CD4-positive, alpha-beta T cell treated with Interleukin-6 for 4 hours (primary cell): ENCODE measurements at places on chromosomes 4 and X.

GRCh38 chrX:131067846-131068745 is 9.9 kb downstream of the ARHGAP36 start:
- DNase-seq, result no peak

DNA sequence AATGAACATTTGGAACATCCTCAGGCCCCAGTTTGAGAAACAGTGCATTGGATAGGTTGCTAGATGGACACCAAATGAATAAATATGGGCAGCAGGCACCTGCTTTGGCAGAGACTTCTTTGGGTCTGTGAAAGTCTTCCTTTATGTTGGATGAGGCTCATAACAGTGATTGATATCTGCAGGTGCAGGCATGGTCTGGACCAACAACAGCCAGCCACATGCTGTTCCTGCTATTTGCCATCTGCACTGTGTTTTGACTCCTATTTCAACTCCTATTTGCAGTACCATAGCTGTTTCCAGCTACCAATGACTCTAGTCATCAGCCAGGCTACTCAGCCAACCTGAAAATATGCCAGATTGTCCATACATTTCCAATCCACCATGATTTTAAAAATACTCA is 60.9 kb downstream of the ANAPC4 start:
- no peak for DNase-seq

GRCh38 chr4:152938237-152938947 is 2.3 kb downstream of the FHDC1 start:
- no peak for DNase-seq

- DNase-seq, result no peak
Measured at GRCh38 chrX:118062817-118063615, 53.6 kb downstream of the KLHL13 start.

- DNase-seq, result no peak
Measured at GRCh38 chrX:111259559-111259958, 10.7 kb downstream of the CAPN6 start.

DNA sequence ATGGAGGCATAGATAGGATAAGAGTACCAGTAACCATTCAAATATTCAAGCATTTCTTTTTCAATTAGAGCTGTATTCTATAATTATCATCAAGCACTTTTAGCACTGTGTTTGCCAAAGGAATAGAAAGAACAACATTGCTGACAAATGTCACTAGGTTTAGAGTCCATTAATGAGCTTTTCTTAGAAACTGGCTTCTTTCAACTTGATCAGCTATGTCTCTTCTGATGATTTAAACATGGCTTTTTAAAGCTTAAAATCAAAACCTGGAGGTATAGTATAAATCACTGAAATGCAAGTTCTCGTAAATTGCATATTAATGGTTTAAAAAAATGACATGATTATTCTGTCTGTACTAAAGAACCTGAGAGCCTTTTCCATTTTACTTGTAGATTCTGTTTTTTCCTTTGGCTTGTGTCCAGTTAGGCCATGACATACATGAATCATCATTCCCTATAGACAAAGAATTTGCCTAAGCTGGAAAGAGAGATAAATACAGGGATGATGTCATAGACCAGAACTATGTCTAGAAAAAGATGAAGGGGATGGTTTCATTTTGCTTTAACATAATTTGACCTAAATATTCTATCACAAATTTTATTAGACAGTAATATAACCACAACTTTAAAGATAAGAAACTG is 340.1 kb upstream of the CTSO start:
- DNase-seq, result no peak

- no peak for DNase-seq
Measured at GRCh38 chr4:149836546-149836945, 20.9 kb upstream of the IQCM start.

DNA sequence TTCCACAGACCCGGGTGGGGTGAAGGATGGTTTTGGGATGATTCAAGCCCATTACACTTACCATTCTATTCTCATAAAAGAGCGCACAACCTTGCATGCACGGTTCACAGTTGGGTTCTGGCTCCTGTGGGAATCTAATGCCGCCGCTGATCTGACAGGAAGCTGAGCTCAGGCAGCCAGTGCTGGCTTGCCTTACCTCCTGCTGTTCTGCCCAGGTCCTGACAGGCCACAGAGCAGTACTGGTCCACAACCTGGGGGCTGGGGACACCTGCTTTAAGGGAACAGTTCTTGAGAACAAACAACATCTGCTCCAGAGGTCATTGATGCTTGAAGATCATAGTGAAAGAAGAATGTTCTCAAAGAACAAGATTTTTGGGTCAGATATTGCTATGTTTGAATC is 8.0 kb upstream of the HS3ST1 start:
- DNase-seq, result no peak

DNA sequence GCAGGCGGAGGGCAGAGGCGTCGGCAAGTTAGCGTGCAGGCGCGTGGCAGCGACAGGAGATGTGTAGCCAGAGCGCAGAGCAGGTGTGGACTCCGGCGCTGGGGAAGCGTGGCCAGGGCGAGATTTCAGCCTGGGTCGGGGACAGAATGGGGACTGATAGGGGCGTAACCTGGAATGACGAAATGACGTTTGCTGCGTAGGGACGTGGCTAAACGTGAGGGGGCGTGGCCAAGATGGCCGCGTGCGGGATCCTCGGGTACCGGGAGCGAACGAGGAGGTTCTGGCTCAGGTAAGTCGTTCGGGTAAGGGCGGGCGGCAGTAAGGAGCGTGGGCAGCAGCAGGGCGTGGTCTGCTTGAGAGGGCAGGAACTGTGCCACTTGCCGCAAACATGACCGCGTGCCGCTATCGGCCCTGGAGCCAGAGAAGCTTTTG is 10.9 kb upstream of the CLTRN start:
- DNase-seq, result peak; percentile 88

DNA sequence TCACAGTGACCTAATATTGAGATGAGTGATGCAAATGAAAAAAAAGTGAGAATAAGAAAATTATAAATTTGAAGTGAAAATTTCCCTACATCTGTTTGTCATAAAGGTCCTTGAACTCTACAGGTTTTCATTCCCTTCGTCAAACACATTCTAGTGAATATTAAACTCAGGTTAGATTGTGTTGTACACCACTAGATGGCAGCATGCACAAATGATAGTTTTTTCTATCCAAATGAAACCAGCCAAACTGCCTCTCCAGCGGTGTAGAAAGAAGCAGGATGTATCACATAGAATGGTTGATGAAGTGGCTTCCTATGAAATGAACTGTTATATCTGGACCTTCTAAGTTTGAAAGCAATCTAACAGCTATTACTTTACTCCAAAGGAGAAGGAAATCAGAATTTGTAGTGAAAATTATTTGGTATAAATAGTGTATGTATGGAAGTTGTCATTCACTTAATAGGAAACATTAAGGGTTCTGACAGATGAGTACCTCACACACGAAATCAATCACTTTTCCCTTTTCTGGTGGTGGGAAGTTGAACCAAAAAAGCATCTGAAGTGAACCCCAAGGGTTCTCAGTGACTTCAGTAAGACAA is 382.7 kb downstream of the UNC5C start:
- DNase-seq, result peak; percentile 34

DNA sequence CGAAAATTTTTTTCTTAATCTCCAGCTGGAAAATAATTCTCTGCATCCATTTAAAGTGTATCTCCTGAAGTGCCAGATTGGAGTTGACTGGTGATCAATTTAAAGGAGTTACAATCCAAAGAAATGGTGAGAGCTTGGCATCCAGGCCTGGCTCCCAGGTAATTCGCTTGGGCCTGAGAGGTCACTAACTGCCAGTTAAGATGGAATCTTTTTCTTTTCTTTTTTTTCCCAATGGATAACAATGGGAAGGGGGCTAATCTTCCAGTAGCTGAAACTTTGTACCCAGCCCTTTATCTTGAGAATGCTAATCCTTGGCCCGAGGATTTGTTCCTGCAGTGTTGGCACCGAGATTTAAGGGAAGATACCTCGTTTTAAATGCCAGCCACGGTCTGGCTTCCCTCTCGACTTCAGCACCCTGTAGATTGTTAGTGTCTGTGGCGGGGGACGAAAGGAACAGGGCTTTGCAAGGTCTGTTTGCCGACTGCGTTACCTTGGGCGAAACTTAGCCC is 13.3 kb upstream of the PITX2 start:
- DNase-seq, result no peak

- DNase-seq, result no peak
Measured at GRCh38 chr4:109979920-109980717, 67.4 kb downstream of the EGF start.

DNA sequence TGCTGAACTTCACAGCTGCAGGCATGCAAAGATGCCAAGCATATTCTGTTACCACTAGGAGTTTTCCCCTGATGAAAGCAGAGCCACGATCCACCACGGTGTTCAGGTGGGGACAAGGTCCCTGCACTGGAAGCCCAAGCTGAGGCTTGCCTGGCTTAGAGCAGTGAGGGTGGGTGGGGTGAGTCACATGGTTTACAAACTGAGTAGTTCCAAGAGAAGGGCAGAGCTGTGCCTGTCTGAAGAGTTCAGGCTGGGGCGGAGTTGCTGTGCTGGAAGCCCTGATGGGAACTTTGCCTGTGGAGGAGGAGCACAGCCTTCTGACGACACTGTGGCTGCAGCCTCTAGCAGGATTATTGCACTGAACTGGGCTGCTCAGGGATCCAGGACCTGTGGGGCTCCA is 45.5 kb downstream of the FAM9B start:
- peak; percentile 12 for DNase-seq

DNA sequence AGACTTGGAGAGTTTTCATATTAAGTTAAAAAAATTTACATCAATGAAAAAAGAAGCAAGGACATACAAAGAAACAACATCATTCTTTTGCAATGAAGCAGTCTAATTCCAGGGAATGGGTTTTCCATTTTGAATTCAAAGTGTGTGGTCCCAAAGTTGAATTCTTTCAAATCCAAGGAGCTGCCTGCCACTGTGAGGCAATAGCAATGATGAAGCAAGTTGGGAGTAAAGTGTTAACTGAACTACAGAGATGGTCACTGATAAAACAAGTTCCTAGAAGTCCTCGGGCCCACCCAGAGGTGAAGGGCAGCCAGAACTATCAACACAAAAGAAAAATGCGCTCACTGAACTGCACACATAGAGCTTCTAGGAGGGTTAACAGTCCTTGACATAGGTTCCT is 115.9 kb downstream of the RAB28 start:
- no peak for DNase-seq

DNA sequence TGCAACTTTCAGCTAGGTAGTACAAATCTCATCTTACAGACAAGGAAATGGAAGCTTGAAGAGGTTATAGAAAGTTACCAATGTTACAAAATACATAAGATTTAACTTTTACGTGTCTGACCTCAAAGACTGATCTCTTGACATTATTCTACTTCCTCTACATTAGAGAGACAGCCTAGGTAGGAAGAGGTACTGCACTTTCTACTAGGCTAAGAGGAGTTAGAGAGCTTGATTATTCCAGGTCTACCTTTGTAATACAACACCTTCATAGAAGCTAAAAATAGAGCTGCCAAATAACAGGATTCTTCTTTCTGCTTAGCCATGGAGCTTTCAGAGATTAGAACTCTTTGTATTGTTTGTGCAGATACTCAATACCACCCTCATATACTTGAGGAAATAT is 147.6 kb upstream of the NPY2R start:
- DNase-seq, result no peak

DNA sequence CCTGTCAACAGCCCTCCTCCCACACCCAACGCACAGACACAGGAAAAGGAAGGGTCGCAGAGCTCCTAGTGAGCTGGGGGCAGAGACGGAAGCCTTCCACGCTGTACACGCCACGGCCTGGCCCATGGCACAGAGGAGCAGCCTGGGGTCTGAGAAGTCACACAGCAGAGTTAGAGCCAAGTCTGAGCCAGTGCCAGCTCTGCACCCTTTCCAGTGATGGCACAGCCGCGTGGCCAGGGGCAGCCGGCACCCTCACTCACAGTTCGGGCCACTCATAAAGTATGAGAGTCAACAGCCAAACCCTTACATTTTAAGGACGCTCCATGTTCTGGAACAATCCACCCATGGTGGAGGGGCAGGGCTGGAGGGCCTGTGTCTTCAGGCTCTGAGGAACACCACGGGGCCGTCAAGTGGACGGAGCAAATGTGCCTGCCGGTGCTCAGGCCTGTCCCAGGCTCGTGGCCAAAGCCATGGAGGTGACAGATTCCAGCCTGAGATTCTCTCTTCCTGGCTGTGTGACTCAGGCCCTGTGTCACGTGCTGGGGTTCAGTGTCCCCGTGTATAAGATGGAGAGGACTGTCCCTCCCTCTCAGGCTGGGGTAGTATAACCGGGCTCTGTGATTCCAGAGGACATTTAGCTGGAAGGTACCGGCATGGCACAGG is 91.2 kb downstream of the ABLIM2 start:
- no peak for DNase-seq

DNA sequence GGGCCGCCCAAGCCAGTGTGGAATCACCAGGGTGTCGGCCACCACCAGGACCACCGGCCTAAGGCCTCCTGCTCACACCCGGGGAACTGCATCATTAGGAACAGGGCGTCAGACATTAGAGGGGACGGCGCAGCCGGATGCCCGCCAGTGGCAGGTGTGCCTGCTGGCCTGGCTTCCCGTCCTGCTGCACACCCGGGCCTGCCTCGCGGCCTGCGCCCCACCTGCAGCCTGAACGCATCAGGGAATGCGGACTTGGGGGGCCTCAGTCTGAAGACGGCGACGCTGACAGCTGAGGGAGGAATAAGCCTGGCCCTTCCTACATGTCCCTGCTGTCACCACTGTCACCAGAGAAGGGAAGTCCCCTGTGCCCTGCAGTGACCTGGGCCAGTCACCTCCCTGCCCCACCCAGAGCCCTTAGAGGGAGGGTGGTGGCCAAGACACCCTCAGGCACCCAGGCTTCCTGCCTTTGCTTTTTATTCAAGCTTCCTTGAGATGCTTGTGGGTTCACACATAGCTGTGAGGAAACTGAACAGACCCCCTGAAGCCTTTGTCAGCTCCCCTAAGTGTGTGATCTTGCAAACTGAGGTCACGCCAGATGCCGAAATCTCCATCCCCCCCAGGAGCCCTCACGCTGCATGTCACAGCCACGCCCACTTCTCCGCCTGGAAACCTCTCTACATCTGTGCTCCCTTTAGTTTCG is 3.2 kb downstream of the DGKQ start:
- no peak for DNase-seq

DNA sequence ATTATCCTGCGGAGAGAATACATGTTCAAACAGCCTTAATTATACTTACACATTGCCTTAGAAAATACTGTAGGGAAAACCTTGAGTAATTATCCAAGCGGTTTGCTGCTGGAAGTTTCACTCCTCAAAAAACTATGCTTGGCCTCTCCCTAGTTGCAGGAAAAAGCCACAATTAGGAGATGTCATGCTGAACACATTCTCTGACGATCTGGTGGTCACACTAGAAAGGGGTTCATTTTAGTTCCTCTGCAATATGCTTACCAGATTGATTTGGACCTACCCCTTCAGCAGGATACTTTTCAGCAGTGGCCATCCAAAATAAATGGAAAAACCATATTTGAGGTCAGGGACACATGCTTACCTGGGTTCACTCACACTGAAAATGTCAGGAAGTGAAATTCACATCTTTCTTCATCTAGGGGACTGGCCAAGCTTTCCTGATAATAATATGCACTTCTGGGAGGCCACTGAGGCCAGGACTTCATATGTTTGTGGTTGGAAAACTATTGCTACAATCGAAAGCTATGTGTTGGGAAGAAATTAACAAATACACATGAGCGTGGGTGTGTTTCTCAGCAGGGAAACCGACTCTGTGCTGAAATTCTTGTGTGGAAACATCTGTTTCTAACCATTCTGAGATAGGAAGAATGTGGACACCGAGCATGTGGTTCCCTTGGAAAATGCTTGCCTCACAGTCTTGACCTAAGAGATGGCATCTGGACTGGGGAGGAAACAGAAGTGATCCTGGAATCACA is 68.8 kb downstream of the ATXN3L start:
- DNase-seq, result no peak
